Large intestine (tissue), 12 donors: ENCODE measurements at places on chromosomes 6 and 20. TPM values are rescaled to one million over a fixed set of nuclear protein-coding genes. Genes with fewer than 3 reads are reported as not detected.

DNA sequence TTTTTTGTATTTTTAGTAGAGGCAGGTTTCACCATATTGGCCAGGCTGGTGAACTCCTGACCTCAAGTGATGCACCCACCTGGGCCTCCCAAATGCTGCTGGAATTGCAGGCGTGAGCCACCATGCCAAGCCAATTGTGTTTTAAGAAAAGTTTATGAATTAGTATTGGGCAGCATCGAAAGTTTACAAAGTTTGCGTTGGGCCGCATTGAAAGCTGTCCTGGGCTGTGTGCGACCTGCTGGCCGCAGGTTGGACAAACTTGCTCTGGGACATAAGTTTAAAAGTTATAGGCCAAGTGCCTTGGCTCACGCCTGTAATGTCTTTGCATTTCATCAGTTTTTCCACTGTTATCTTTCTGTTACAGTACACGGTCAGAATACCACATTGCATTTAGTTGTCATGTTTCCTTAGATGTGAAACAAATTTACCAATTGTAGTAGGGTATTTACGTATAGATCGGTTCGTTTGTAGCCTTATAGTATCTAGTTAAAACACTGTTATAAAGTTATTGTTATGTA, 39.5 kb downstream of the ASXL1 start:
- DNase-seq, result no peak

DNA sequence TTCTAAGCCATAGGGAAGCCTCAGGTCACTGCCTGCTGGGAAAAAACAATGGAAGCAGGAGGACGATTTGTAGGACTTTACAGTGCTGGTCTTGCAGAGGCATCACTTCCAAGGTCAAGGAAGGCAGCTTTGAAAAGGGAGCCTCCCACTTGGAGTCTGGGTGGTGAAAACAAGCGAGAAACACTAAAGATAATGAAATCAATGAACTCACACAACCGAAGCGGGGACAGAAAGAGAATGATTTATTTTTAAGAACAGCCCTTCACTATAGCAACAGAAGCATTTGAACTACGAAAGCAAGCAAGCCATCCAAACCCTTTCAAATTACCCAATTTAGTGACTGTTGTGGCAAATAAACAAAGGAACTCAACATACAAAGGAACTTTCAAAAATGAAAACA, 227.5 kb downstream of the THBS2 start:
- DNase-seq, result no peak

ZBTB46 gene
- 4.1 TPM for polyA plus RNA-seq

DNA sequence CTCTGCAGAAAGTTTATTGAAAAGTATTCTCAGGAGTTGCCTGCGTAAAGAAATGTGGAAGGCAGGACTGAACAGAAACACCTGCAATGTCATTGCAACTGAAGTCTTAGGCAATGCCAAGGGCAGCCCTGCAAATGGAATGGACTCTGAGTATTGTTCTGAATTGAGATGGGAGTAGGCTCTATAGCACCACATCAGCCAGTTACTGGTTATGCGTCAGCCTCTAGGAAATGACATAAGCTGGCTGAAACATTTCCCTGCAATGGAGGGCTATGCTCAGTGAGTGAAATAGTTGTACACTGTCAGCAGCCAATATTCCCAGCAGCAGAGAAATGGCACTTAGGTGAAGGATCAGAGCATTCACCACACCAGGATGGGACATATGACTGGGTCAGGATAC, 13.8 kb upstream of the GJE1 start:
- no peak for DNase-seq
